ENCODE measurements at places on chromosomes 2 and 18. TPM values are rescaled to one million over a fixed set of nuclear protein-coding genes. Genes with fewer than 3 reads are reported as not detected.

GRCh38 chr18:48525671-48526070 lies 13.2 kb upstream of the CTIF start:
- no peak for DNase-seq
- H3K4me1 ChIP-seq = no peaks in the 10 kb centered on the region
- no peak overlapping the region for H3K27ac ChIP-seq
- no peak overlapping the region for H3K4me3 ChIP-seq

Gene RNF25
- 17.7 TPM for polyA plus RNA-seq

Gene HAAO
- polyA plus RNA-seq = 147 TPM

GRCh38 chr18:44590956-44591670 lies 89.6 kb upstream of the SETBP1 start:
- no peaks in the 10 kb centered on the region for H3K4me1 ChIP-seq
- H3K27ac ChIP-seq = no peak overlapping the region
- H3K36me3 ChIP-seq = no peaks in the 10 kb centered on the region
- no peaks in the 10 kb centered on the region for H3K27me3 ChIP-seq
- DNase-seq = no peak
- no peak overlapping the region for H3K4me3 ChIP-seq

DNA sequence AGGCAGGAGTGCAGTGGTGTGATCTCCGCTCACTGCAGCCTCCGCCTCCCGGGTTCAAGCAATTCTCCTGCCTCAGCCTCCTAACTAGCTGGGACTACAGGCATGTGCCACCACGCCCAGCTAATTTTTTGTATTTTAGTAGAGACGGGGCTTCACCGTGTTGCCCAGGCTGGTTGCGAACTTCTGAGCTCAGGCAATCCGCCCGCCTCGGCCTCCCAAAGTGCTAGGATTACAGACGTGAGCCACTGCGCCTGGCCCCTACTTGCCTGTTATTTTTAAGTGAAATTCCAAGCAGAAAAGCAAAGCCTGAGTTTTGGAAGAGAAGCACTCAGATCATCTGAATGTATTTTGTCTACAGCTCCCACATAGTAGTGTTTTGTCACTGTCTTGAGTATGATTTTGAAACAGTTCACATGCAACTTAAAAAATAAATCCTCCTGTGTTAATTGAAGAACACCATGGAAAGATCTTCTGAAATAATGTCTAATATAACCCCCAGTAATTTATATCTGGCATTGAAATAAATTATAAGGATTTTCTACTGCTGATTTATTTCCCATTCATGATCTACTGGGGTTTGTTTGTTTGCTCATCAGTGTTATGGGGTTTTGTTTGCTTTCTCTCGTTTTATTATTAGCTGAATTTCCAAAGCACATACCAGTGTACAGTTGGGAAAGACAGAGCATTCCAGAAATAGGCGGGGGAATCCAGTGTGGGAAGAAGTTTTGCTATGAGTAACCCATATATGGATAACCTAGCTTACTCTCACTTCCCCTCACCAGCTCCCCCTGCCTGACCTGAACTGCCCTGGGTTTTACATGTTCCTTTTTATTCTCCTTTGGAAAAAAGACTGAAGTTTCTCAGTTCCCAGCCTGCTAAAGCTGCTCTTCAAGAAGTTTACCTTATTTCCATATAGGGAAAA lies 80.1 kb upstream of the MAP3K20 start:
- no peaks in the 10 kb centered on the region for H3K4me1 ChIP-seq
- no peak overlapping the region for H3K4me3 ChIP-seq
- H3K36me3 ChIP-seq = no peaks in the 10 kb centered on the region
- DNase-seq = peak; percentile 55

Gene MAP4K3
- polyA plus RNA-seq = 13.8 TPM

DNA sequence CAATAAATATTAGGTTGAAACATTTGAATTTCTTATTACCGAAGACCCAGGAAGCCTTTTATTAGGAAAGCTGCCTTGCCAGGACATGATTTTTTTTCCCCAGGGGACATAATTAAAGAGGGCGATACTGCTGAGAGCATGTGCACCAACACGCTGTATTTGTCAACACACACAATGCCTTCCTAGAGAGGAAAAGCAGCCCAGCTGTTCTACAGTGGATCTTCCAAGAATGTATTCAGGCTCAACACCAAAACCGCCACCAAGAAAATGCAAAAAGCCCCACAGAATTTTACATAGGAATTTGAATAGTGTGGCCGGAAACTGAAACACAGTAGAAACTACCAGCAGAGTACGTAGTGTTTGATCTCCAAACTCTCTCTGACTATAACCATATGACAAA lies 320.4 kb downstream of the DLGAP1 start:
- H3K27ac ChIP-seq = no peak overlapping the region
- H3K27me3 ChIP-seq = no peaks in the 10 kb centered on the region
